ENCODE measurements at places on chromosomes 11 and 22.

DNA sequence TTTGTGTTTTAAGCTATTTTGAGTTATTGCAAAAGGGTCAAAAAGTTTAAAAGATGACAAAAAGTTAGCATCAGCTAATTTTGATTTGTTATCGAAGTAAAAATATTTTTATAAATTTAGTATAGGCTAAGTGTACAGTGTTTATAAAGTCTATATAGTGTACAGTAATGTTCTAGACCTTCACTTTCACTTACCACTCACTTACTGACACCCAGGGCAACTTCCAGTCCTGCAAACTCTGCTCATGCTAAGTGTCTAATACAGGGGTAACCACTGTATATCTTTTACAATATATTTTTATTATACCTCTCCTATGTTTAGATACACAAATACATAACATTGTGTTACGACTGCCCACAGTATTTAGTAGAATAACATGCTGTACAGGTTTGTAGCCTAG lies 59.7 kb downstream of the PDGFD start:
- no peak for DNase-seq

- no peak for DNase-seq
Measured at GRCh38 chr22:35684270-35684700, 33.4 kb upstream of the APOL5 start.

DNA sequence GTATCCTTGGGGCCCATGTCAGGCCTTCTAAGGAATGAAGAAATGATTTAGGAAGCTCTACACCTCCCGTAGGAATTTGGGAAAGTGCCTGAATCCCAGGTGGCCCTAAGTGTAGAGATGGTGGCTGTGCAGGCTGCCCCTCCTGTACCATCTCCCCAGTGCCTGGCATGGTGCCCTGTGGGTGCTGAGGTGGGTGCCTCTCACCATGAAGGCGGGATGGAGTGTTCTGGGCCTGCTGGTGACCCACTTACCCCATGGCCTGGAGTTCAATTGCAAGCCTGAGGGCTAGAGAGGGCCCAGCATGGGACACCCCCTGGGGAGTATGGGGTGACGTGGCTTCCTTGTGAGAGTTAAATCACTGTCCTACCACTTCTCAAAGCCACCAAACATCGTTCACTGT lies 19.8 kb downstream of the SAMM50 start:
- DNase-seq: no peak

DNA sequence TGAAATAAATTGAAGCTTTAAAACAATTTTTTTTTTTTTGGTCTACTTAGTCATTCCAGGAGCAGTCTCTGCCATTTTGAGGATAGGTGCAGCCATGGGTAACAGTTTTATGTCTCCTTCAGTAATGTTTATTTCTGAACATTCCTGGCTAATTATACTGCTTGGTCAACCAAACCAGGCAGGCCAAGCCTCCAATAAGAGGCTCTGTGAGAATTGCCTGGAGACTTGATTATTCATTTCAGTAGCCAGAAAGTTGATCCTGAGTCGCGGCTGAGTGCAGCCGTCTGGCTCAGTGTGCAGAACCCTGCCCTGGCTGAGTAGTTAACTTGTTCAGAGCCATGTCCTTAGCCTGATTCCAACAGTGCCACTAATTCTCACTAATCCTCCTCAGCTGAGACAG lies 364.0 kb upstream of the FAT3 start:
- no peak for DNase-seq

GRCh38 chr22:49325531-49326395 lies 501.9 kb downstream of the BRD1 start:
- no peak for DNase-seq

- no peak for DNase-seq
Measured at GRCh38 chr11:34236572-34236971, 121.2 kb downstream of the ABTB2 start.

GRCh38 chr22:47337161-47337621 lies 574.7 kb downstream of the TBC1D22A start:
- no peak for DNase-seq

- DNase-seq: peak; percentile 48
Measured at GRCh38 chr11:67262731-67263675, 3.3 kb upstream of the GRK2 start.

GRCh38 chr11:126158054-126158791 lies 53.2 kb downstream of the RPUSD4 start:
- no peak for DNase-seq

- peak; percentile 73 for DNase-seq
Measured at GRCh38 chr11:6693342-6694228, 10.4 kb upstream of the MRPL17 start.

DNA sequence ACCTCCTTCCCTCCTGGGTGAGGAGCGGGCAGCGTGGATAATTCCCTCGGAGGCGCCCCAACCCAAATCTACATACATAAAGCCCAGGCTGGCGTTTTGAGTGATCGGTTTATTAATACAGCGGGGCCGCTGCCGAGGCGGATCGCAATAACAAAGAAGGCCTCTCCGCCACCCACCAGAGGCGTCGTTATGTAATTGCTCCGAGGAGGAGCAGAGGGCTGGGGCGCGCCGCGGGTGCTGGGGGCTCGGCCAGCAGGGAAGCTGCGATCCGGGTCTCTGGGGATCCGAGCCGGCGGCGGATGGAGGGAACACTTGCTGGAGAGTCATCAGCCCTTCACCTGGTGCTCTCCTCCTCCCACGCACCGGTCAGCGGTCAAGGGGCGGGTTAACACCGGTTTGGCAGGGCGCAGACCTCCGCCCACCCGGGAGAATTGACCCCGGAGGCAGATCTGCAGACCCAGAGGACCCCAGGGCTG lies 6.4 kb upstream of the TP53I11 start:
- no peak for DNase-seq

DNA sequence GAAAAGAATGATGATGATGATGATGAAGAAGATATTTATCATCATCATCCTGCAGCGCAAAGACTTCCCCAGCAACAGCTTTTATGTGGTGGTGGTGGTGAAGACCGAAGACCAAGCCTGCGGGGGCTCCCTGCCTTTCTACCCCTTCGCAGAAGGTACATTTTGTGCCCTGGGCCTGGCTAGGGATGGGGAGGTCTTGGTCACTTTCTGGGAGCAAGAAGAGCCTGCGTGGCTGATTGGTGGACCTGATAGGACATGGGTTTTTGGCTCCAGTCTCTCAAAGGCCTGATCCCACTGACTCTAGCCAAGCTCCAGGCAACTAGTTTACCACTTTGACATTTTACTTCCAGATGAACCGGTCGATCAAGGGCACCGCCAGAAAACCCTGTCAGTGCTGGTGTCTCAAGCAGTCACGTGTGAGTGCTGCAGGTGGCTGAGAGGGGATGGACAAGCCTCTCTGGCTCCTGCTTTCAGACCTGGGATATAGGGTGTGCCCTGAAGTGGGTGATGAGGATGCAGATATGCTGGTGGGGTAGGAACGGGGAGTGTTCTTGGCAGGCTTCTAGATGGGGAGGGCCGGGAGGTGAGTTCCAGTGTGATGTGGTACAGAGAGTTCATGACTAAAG lies 5.3 kb downstream of the SIDT2 start:
- DNase-seq: no peak

DNA sequence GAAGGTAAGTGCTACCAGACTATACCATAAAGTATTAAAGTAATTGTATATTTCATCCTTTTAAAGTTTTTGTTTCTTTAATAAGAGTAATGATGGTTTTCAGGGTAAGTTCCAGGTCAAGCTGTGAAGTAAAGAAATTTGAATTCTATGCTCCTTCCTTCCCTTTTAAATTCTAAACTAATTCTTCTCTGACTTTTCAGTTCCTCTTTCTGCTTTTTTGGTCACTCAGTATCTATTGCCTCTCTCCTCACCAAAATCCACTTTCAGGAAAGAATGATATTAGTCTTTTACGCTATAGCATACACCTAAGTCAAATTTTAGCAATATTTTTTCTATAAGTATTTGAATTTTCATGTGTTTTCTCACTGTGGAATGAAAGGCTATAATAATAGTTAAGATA lies 8.2 kb downstream of the MMP8 start:
- no peak for DNase-seq

DNA sequence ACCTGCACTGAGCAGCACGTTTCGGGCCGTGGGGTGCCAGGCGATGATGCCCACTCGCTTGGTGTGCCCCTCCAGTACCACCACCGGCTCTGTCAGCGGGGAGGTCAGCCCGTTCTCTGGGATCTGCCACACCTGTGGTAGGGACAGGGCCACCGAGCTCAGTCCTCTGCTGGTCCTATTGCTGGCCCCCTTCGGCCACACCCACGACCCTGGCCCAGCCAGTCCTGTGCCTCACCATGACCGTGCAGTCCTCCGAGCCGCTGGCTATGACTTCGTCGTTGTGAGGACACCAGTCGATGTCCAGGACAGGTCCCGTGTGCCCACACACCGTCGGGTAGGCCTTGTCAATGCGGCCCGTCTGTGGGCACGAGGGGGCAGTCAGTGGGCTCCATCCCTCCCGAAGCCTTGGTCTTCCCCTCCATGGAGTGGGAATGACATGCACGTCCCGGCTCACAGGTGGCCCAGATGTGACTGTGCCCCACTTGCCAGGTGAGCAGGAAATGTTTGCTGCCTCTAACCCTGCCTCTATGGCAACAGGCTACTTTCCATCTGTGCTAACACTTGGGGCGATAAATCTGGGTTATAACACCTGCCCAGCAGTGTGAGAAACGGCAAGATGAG lies 1.4 kb downstream of the CORO1B start:
- DNase-seq: no peak

DNA sequence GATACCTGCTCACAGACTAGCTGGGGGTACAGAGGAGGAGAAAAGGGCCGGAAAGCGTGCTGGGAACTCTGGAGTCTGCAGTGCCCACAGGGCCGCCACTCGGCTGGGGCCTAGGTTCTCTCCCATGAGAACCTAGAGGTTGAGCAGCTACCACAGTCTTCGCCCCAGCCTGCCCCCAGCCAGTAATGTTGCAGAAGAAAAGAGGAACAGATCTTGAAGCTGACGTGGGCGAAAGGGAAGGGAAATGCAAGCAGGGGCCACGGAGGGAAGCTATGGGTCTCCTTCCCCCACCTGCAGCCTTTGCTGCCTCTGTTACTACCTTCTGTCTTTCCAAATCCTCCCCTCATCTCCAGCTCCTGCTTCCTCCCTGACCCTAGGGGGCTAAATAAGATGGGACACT lies 28.8 kb upstream of the P2RY2 start:
- DNase-seq: no peak

GRCh38 chr11:68040101-68040956 lies 1.5 kb downstream of the TCIRG1 start:
- DNase-seq: no peak

GRCh38 chr11:13134066-13134465 lies 125.0 kb downstream of the RASSF10 start:
- DNase-seq: no peak

DNA sequence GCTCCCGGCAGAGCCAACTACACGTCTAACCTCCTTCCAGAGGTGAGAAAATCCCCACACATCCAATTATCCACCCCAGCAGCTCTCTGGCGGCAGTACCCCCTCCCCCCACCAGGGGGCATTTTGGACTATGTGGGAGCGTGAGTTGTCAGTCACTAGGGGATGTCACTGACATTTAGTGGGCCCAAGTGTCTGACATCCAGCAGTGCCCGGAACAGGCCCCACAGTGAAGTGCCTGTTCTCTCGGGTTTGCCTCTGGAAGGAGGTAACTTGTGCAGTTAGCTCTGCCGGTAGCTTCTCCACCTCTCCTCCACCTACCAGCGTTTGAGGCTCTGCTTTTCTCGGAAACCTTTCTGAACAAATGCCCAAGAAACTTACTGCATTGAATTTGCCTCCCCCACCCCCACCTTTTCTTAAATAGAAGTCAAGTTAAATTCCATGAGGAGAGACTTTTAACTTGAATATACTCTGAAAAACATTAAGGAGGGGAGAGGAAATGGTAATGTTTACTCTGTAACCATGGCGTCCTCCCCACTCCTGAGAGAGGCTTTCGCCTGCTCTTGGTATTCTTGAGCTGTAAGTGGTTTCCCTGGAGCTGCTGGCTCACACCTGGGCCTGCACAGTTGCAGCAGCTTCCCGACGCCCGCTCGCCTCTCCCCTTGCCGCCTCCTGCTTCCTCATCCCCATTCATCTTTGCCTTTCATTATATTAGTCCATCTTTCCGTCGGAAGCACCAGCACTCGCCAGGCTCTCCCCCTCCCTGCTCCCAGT lies 112.8 kb downstream of the WNT7B start:
- DNase-seq: peak; percentile 57

GRCh38 chr11:11748706-11749365 lies 92.9 kb upstream of the USP47 start:
- no peak for DNase-seq

DNA sequence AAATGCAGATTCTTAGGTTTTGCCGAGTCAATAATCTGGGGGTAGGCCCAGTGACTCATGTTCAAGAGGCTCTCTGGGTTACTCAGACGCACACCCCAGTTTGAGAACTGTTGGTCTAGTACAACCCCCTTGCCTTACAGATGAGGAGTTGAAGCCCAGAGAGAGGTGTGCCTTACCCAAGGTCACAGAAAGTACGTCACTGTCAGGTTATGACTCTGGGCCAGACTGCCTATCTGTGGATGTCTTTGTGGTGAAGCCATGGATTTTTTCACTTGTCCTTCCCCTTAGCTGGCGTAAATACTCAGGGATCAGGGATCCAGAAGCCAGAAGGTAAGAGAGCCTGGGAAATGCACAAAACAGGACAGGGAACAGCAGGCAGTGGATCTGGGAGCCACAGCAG lies 25.2 kb upstream of the NECTIN1 start:
- no peak for DNase-seq

DNA sequence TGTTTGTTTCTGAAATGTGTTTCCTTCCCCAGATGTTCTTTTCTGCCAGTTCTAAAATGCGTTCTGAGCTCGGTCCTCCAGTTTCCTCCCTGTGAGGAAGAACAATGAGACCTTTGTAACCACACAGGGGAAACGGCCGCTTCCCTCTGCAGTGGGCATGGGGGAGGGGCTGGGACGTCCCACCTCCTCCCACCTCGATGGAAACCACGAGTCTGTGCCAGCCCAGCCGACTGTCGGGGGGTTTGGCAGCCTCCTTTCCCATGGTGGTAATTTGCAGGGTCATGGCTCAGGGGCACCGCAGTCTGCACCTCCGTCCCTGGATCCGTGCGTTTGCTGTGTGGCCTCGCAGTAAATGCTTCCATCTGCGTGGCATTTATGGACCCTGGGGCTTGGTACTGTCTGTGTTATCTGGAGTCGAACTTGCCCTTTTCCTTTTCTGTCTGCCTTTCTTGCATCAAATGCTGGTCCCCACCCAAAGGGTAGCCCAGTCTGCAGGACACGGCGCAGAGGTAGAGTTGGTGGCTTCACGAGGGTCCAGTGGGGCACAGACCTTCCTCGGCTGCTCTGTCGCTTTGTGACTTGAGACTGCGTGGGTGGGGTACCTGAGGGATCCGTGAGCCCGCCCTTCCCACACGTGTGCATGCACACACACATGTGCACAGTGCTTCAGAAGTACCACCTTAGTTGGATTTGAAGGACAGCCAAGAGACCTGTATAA lies 16.1 kb downstream of the LRP5 start:
- no peak for DNase-seq

- DNase-seq: no peak
Measured at GRCh38 chr11:34317036-34317360, 40.8 kb downstream of the ABTB2 start.

- DNase-seq: no peak
Measured at GRCh38 chr11:73578592-73579185, 19.2 kb downstream of the FAM168A start.
